ENCODE measurements at places on chromosomes 2 and 18.
A peak's percentile ranks its signal among the peaks of the same experiment; 100 is the strongest.

GRCh38 chr2:31256611-31257382 is 22.8 kb downstream of the EHD3 start:
- DNase-seq, result no peak

DNA sequence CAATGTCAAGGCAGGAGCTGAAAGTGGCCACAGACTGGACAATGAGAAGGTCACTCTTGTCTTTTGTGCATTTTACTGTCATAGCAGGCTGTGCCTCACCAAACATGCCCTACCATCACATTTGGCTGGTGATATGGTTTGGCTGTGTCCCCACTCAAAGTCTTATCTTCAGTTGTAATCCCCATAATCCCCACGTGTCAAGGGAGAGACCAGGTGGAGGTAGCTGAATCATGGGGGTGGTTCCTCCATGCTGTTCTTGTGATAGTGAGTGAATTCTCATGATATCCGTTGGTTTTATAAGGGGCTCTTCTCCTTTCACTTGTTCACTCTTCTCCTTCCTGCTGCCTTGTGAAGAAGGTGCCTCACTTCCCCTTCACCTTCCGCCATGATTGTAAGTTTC is 49.6 kb upstream of the STPG4 start:
- DNase-seq, result no peak

DNA sequence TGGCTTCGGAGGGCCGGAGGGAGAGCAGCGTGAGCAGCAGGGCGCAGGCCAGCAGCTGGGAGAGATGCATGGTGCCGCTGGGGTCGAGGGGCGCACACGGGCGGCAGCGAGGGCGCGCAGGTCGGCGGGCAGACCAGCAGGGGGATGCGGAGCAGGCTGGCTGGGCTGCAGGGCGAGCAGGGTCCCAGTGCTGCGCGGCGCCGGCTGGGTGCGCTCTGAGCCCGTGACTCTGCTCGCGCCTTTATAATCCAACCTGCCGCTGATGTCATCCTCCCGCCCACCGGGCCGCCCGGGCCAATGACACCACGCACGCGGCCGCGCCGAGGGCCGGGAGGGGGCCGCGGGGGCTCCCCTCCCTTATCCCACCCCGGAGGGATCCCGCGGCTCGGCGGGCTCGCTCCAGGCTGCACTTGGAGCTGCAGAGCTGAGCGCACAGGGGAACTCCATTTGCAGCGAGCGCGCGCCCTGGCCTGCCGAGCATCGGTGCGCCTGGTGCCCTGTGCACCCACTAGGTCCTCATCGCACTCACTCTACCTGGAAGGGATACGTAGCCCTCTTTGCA is at the start of gene NPPC:
Gene NPPC (minus strand): TSS at position 217 of the 562 bp plus-strand sequence. CDS start 147 bp downstream, at position 70.
- peak; percentile 39 for DNase-seq

DNA sequence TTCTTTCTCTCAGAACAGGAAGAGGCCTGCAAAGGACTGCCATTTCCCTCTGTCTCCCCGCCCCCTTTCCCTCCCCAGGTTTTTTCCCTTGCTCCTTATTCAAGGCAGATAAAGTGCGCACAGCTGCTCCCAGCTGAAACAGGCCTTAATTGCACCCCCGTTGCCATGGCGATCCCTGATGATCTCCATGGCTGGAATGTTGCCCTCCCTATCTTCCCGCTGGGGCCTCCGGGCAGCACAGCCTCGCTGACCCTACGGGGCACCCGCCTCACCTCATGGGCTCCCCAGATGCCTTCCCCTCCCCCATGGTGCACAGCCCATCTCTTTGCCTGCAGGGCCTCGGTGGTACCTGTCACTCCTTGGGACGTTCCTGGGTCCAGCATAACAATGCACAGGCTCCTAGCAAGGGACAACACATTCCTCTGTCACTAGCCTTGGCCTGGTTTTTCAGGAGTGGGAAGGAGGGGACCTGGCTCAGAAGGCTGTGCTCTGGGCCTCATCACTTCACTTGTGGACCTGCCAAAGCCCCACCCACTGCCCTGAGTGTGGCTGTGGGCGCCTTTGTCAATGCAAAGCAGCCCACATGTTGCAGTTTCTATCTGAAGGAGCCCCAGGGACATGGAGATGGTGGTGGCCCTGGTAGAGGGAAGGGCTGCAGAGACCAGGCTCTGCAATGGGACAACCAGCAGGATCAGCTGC is 115.0 kb downstream of the CELF4 start:
- DNase-seq, result no peak

DNA sequence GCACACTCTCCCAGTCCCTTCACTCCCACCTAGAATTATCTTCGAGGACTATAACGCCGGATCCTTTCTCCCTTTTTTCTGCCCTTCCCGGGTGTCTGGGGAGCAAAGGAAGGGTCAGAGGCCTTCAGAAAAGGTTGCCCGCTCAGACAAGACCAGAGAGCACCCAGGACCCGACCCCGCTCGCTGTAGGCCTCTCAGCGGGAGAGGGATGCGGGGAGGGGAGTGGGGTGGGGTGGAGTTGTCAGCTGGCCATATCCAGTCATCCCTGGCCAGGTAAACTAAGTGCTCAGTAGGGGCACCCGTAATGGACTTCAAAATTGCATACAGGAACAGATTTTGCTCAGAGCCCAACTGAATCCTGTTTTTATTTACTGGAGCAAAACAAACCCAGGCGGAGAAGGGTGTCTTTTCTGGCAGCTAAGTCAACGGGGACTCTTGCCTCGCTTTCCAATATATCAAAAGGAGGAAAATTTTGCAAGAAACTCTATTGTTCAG is 65.0 kb downstream of the NOL4 start:
- no peak for DNase-seq

DNA sequence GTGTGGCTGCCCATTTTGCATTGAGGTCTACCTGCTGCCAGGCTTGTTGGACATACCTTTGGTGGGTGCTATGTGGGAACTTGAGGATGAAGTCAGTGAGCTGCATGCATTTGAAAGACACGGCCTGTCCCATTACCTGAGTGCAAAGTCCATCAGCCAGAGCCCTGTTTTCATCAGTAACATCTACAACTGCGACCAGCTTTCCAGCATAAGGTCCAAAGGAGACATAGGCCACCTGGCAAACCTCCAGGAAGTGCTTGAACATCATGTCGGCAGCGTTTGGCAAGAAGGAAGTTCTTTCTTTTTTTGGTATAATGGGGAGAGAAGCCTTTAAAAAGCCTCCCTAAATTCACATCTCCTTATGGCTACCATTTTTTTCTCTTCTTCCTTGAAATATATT is 143.1 kb downstream of the FAM161A start:
- DNase-seq, result no peak

GRCh38 chr2:47038656-47039488 is 116.2 kb downstream of the STPG4 start:
- DNase-seq, result no peak

GRCh38 chr2:51011693-51012092 is 20.2 kb downstream of the NRXN1 start:
- DNase-seq, result no peak

- DNase-seq, result no peak
Measured at GRCh38 chr2:66872986-66873754, 438.2 kb downstream of the MEIS1 start.

- DNase-seq, result no peak
Measured at GRCh38 chr2:219490600-219491130, 8.0 kb upstream of the GMPPA start.
